ENCODE measurements at places on chromosomes 3 and 15. TPM values are rescaled to one million over a fixed set of nuclear protein-coding genes. Genes with fewer than 3 reads are reported as not detected.

The C3orf85 gene
- total RNA-seq = not detected

The SH3GL3 gene
- total RNA-seq = 21.1 TPM

The DAZL gene
- 5.3 TPM for total RNA-seq

GRCh38 chr3:67073812-67074211 is 75.7 kb downstream of the KBTBD8 start:
- H3K4me1 ChIP-seq = no peaks in the 10 kb centered on the region
- no peak for DNase-seq
- H3K27me3 ChIP-seq = no peaks in the 10 kb centered on the region
- H3K27ac ChIP-seq = no peak overlapping the region

The PLS1 gene
- total RNA-seq = 42.2 TPM

DNA sequence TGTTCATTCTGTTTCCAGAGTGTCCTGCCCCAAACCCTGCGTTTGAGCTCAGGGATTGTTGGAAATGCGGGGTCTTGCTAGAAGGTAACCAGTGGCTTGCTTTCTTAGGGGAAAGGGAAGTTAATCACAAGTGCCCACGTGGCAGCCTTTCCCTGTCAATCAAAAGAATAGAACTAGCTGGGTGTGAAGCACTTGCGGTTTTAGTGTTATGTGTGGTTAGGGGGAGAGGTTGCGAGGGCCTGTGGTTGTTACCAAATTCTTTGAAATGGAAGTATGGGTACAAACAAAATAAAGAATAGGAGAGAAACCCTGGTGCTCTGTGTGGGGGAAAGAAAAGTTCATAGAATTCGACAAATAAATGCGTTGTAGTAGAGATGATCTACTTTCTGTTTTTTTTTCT is 67.6 kb downstream of the FNDC3B start:
- no peaks in the 10 kb centered on the region for H3K27me3 ChIP-seq
- H3K27ac ChIP-seq = no peak overlapping the region
- peaks cover 54% of the 10 kb centered on the region for H3K4me1 ChIP-seq
- no peak for DNase-seq

The DUOX1 gene
- 2.1 TPM for total RNA-seq
